GM19239 (cell line): ENCODE measurements at places on chromosomes 4 and X.
A peak's percentile ranks its signal among the peaks of the same experiment; 100 is the strongest.

GRCh38 chrX:43559644-43560043 lies 96.5 kb upstream of the MAOA start:
- no peak for DNase-seq

- no peak for DNase-seq
Measured at GRCh38 chr4:153649572-153649991, 34.5 kb upstream of the TLR2 start.

DNA sequence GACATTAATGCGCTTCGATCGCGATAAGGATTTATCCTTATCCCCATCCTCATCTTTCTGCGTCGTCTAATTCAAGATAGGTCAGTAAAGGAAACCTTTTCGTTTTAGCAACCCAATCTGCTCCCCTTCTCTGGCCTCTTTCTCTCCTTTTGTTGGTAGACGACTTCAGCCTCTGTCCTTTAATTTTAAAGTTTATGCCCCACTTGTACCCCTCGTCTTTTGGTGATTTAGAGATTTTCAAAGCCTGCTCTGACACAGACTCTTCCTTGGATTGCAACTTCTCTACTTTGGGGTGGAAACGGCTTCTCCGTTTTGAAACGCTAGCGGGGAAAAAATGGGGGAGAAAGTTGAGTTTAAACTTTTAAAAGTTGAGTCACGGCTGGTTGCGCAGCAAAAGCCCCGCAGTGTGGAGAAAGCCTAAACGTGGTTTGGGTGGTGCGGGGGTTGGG lies 528 bp upstream of the FGF2 start:
- DNase-seq: no peak

GRCh38 chr4:106530024-106530361 lies 161.4 kb upstream of the GIMD1 start:
- DNase-seq: no peak

- no peak for DNase-seq
Measured at GRCh38 chrX:68383540-68383939, 49.8 kb downstream of the OPHN1 start.

DNA sequence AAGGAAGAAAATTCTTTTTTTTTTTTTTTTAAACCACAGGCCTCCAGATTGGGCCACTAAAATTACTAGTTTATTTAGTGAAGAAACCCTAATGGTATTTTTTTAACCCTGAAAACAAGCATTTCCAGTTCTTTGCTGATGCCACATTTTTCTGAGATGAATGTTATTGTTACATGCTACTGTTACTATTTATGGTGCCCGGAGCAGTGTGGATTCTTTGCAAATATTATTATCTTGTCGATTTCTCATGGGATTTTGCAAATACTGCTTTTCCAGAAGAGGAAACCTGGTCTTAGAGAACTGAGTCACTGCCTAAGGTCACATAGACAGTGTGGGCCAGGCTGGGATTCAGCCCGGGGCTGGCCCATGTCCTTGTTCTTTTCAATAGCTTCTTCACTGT lies 8.7 kb upstream of the ALAS2 start:
- DNase-seq: no peak

DNA sequence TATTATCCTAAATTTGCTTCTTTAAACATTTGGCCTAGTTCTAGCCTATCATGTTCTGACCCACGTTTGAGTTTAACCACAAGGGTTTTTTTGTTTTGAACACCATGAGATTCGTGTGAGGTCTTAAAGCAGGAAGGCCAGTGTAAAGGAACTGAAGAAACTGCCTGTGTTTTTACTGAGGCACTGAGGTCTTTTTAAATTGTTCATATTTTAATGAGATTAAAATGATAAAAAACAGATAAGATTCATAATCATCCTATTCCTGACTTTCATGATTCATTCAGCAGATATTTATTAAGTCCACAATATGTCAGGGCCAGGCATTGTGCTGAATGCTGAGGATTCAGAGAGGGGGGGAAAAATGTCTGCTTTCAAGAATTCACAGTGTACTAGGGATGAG lies 3.2 kb downstream of the RPS6KA3 start:
- DNase-seq: no peak

DNA sequence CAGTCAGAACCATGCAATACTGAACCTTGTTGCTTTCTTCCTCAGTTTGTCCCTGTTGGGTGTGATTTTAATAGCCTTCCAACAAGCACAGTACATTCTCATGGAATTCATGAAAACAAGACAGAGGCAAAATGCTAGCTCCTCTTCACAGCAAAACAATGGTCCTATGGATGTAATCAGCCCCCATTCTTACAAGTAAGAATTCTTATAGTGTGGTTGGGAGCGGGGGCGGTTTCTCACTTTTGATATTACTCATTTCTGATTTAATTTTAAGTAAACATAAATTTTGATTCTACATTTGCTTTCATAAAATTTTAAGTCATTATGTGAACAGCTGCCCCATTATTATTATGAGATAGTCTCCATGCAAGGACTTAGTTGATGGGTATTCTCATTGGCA lies 80.8 kb upstream of the TLR2 start:
- DNase-seq: no peak

GRCh38 chr4:105461221-105461620 lies 12.6 kb downstream of the PPA2 start:
- no peak for DNase-seq

GRCh38 chr4:8704632-8705031 lies 112.1 kb downstream of the CPZ start:
- no peak for DNase-seq

- peak; percentile 54 for DNase-seq
Measured at GRCh38 chr4:36241771-36242170, 2.5 kb downstream of the ARAP2 start.

DNA sequence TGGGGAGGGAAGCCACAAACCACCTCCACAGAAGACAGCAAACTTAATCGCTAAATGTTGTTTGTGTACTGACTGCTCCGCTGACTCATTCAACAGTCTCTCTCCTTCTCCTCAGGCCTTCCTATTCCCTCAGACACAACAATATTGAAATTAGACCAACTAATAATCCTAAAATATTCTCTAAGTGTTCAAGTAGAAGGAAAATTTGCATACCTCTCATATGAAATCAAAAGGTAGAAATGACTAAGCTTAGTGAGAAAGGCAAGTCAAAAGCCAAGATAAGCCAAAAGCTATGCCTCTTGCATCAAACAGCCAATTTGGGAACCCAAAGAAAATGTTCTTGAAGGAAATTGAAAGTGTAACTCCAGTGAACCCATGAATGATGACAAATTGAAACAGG lies 75.7 kb upstream of the ARHGAP24 start:
- DNase-seq: no peak

GRCh38 chr4:157992038-157992705 lies 180.7 kb downstream of the GASK1B start:
- no peak for DNase-seq
